ENCODE measurements at places on chromosomes 13 and 19. TPM values are rescaled to one million over a fixed set of nuclear protein-coding genes. Genes with fewer than 3 reads are reported as not detected.

GRCh38 chr13:90640976-90641375, 706.5 kb upstream of the MIR17HG start:
- DNase-seq: no peak

DNA sequence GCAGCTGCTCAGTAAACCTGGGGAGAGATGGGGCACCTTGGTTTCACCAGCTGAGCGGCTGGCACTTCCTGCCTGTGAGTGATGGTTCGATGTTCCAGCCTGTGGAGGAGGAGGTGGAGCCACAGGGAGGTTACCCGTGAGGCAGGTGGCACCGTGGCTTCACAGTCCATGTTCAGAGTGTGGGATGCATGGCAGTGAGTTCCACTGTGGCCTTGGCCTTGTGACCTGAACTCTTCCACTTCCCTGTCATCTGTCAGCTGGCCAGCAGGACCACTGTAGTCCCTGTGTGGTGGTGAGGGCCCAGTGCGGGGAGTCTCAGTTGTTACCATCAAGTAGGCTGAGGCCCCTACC, 16.9 kb downstream of the SMARCA4 start:
- DNase-seq: no peak

DNA sequence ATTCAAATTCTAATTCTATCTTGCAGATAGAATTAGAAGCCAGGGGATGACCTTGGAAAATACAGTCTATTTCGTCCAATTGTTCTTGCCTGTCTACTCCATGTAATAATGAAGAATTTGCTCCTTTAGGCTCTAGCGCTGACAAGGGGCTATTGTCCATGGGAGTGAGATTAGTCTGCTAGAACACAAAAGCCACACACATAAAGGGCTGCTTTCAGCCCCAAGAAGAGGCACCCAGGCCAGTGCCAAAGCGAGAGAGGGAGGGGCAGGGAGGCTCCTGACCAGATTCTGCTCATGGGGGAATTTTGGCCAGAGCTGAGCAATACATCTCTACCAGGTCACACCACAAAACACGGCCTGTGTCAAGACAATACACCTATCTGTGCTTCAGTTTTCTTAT, 1306.9 kb downstream of the UQCRFS1 start:
- no peak for DNase-seq

GRCh38 chr13:40784540-40784939, 4.9 kb upstream of the SLC25A15 start:
- DNase-seq: no peak

Gene ZNF880
- total RNA-seq: 8.4 TPM

DNA sequence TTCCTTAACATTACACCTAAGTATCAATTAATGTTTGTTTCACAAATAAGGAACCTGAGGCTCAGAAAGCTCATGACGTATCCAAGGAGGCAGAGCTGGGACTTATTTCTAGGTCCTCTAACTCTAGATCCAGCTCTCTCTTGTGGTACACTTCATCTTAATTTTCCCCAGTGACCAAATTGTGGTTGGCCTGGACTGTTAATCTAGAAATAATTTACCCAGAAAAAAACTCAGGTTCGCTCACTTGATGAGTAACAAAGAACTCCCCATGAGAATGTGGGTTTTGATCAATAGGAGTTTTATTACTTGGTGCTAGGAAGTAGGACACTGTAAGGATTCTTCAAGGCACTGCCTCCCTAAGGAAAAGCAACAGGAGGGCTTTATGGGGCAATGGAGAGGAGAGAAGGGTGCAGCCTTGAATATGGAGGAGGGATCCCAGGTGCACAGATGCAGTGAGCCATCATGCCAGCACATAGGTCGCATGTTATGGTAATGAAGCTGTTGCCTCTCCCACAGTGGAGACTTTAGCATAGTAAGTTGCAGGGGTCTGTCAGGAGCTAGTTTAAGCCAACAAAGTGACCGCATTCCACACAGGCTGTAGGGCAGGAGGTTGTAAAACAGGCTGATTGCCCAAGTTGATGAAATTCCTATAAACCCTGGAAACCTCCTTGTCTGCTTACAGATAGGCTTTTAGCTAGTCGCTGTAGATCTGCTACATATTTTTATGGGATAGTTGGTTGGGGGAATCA, 14.7 kb downstream of the RAP2A start:
- no peak for DNase-seq

DNA sequence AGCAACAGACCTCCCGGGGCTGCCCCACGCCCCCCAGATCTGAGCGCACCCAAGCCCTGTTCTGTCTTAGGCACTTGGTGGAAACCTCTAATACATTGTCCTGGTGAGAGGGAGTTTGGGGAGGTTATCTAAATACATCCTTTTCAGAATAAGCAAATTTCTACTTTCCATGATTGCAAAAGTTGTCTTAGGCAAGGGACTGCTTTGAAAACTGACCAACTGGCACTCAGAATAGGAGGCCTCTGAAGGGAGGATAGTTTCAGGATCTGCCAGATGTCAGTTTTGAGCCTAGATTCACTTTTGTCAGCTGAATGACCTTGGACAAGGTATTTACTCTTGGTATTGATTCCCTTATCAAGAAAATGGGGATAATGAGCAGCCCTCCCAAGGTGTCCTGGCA, 11.8 kb downstream of the SERP2 start:
- DNase-seq: no peak

Gene ADPRHL1
- 0.10 TPM for total RNA-seq

Gene LILRB1
- total RNA-seq: 0.36 TPM

- no peak for DNase-seq
These were observed 2.5 kb downstream of the PALM start for GRCh38 chr19:711254-711653.

- no peak for DNase-seq
These were observed 11.4 kb downstream of the LPAR6 start for GRCh38 chr13:48401480-48401879.

- DNase-seq: peak; percentile 40
These were observed 587 bp downstream of the S1PR4 start for GRCh38 chr19:3178973-3179738.

GRCh38 chr13:74765955-74766354, 631.8 kb upstream of the KLF12 start:
- DNase-seq: no peak

Gene TYROBP
- total RNA-seq: not detected

DNA sequence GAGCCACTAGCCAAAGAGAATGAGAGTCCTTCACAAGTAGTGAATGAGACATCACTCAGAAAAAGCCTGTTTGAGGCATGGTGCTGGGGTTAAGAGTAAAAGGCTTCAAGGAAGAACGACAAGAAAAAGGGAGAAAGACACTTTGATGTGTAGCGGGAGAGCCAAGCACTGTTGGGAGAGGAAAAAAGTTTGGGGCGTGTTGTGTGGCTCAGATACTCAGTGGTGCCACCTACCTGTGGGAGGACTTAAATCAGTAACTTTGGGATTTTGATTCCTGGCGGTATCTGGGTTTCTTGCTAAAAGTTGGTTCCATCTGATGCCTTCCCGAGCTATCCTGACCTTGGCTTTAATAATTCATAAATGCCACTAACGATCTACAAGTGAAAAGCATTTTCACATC, 12.3 kb downstream of the ELSPBP1 start:
- DNase-seq: peak; percentile 6

Gene TEX101
- not detected for total RNA-seq

GRCh38 chr19:3343619-3344502, 22.5 kb upstream of the NFIC start:
- peak; percentile 59 for DNase-seq

DNA sequence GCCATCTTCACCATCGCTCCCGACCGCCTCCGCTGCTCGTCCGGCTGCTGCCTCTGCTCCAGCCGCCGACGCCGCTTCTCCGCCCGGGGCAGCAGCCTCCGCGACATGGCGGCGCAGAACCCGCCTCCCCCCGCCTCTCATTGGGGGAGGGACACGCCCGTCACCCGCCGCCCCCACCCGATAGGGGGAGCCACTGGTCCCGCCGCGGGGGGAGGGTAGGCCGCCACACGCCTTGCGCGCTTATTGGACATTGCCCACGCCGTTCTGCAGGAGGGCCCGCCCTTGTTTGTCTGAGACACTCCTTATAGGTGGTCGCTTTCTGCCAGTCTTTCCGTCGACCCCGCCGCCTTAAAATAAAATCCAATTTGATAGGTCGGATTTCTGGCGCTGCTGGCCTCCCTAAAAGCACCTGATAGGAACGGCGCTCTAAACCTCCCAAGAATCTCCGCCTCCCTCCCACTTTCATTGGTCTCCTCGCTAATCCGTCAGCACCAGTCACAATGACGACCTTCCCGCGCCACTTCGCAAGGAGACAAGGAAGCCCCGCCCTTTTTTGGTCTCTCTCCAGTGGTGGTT, at the start of gene HNRNPL:
Gene HNRNPL (minus strand): TSS at position 127 of the 576 bp plus-strand sequence. CDS start 20 bp downstream, at position 107.
- DNase-seq: peak; percentile 100

DNA sequence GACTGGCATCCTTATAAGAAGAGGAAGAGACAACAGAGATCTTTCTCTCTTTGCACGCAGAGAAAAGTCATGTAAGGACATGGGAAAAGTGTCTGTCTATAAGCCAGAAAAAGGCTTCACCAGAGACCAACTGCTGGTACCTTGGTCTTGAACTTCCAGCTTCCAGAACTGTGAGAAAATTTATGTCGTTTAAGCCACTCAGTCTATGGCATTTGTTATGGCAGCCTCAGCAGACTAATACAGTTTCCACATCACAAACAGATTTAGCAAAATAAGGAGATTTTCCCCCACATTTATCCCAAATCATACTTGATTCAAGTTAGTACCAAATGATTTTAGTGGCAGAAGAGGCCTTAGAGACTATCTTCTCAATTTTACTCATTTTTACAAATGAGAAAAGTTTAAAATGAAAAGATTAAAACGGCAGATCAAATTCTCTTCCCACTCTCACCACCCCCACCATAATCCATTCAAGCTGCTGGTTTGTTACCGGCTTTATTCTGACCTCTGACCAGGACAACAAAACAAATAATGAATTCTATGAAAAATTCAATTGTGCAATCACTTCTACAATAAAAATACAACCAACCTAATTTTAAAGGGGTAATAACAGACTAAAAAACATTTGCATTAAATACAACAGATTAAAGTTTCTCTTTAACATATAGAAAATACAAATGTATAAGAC, 316.3 kb downstream of the TBC1D4 start:
- DNase-seq: no peak

DNA sequence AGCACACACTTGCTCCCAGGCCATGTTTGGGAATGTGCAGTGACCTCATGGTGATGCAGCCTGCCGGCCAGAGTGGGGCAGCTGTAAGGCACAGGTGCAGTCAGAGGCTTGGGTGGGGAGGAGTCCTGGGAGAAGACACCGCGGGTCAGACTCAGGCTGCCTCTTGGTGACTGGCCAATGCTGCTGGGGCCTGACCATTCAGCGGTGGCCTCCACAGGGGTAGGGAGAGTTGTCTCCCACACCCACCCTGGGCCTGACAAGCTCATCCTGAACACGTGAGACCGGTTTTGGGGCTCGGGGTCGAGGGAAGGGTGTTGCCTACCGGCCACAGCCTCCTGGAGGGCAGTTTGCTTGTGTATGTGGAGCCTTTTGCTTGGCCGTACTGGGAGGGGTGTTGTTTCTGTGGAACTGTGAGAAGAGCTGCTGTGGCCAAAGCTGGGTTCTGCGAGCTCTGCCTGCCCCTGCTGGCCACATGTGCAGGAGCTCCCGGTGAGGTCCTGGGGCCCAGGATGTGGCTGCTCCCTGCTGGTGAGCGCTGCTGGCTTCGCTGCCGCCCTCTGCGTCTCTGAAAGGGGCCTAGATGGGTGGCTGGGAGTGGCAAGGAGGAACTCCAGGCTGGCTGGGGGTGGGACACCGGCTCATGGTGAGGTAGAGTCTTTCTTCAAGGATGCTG, 22.1 kb downstream of the UPF1 start:
- DNase-seq: no peak

Gene MAMSTR
- total RNA-seq: 0.44 TPM

DNA sequence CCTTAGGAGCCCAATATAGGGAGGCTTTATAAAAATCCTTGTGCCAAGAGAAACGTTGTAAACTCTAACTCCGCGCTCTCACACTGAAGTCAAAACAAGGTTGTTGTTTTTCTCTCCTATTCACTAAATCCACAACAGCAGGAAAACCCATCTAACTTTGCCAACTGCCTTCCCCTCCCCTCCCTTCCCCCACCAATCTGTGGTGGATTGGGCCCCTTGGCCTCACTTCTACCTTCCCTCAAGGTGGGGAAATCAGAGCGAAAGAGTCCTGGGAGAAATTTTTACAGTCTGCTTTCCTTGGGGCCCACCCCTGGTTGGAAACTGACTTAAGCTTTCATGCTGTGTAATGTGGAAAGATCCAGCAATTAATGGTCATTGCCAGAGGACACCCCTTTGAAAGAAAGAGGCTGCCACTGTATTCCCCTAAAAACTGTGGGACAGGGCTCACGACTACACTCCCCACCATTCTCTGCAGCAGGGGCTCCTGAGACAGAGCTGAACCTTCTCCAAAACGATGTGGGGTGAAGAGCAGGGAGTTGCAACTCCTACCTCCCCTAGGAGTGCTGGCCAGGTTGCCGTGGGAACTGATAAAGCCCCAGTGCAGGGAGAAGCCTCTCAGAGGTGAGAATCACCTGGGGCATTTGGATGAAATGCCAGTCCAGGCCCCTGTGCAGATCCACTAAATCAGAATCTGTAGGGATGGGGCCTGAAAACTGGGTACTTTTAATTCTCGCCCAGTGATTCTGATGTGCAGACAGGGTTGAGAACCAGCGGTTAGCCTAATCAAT, 1.1 kb downstream of the DHRS12 start:
- no peak for DNase-seq

Gene LHB
- total RNA-seq: not detected

DNA sequence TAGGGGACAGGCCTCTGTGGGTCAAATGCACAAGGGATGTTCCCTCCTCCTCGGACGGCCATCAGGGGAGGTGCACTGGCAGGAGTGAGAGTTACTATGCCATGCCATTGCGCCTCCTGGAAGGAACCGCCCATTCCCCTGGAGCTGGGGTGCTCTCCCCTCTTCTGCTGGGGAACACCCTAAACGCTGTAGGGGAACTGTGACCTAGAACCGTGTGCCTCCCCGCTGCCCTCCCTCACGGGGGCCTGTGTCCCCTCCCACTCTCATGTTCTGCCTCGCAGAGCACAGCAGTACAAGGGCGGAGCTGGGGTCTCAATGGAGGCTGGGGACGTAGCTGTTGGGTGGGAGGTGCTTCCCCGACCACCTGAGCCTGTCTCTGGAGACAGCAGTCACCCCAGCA, 17.2 kb upstream of the CRTC1 start:
- DNase-seq: no peak

Gene MEX3D
- 2.0 TPM for total RNA-seq

DNA sequence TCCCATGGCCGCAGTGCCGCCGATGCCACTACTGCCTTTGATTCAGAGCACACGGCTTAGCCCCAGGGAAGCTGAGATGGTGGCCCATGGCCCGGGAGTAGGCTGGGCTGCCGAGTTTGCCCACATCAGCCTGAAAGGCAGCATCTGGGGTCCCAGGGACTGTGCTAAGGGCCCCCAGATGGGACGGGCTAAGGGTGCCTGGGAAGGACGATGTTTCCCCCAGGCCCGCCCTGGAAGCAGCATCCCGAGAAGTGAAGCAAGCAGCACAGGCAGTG, 22.5 kb downstream of the MAP2K2 start:
- no peak for DNase-seq

Gene LGALS4
- not detected for total RNA-seq

Gene DIRAS1
- total RNA-seq: 0.24 TPM
